ENCODE measurements at places on chromosomes 2 and 18.

- no peak for DNase-seq
Measured at GRCh38 chr2:5474716-5475115, 217.5 kb upstream of the SOX11 start.

DNA sequence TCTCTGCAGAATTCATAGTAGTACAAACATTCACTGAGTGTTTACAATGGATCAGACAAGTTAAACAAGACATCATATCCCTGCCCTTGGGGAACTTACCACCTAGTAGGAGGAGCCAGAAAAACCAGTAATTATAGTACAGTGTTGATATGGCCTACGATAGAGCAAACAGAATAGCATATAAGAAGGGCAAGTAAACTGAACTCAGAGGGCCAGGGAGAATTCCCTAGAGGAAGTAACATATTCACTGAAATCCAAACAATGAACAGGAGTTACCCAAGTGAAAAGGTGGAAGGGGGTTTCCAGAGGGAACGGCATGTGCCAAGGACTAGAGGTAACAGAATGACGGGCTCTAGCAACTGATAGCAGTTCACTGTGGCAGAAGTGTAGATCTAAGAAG lies 34.1 kb downstream of the NHEJ1 start:
- no peak for DNase-seq

DNA sequence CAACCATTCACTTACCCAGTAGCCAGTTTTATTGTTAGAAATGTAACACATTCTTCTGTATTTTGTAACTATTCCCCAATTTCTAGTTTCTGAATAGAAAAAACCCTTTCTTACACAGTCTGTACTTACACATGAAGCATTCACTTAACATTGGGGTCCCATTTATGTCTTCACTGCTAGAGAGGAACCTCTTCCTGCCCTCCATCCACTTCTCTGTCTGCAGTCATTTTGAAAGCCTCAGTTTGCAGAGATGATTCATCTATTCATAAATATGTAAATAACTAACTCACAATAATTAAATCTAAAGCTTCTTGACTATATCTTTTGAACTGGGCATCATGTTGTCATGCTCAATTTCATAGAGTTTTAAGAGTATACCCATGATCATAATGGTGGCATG lies 55.9 kb downstream of the ZRANB3 start:
- DNase-seq = no peak

- DNase-seq = no peak
Measured at GRCh38 chr2:147485210-147485851, 359.5 kb upstream of the ACVR2A start.

DNA sequence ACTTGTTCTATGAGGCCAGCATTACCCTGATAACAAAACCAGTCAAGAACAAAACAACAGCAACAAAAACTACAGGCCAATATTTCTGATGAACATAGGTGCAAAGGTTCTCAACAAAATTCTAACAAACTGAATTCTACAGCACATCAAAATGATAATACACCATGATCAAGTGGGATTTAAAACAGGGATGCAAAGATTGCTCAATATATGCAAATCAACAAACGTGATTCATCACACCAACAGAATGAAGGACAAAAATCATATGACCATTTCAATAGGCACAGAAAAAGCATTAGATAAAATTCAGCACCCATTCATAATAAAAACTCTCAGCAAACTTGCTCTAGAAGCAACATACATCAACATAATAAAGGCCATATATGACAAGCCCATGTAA lies 173.6 kb downstream of the CAMKMT start:
- no peak for DNase-seq

DNA sequence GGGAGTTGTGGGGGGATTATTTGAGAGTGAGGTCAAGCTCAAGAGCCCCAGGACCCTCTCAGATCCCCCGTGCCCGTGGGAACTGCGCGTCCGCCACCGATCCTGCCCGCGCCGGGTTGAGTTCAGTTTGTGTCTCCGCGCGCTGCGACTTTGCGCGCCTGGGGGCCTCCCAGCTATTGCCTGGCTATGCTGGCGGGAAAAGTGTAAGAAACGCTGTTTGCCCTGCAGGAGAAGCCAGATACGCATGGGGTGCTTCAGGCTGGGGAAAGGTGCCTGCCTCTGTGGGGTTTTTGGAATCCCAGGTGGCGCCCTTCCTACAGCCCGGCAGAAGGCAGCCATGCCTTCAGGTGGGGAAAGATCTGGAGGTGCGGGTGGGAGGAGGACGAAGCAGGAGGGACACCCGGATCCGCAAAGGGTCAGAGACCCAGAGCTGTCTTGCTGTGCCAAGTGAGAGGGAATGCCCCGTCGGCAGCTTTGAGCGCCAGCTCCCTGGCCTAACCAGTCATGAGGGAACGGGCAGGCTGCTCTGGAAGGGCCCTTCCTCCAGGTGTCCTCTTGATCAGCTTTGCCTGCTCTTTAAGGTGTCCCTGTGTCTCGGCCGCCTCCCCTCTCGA lies 22.5 kb downstream of the TEX44 start:
- no peak for DNase-seq

GRCh38 chr2:240131296-240131695 lies 4.8 kb downstream of the COPS9 start:
- DNase-seq = no peak

DNA sequence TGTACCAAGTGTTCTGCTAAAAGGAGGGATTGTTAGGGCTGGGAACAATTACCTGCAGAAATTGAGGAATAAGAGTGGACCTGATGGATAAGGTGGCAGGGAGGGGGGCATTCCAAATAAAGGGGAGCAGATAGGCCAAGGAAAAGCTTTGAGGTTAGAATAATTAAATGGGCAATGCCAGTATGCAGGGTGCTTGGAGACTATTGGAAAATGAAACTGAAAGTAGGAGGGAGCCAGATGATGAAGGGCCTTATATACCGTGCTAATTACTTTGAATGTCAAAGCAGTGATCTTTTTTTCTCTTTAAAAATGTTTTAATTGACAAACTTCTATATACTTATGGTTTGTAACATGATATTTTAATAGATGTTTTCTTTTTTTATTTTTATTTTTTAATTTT lies 42.9 kb downstream of the MMADHC start:
- no peak for DNase-seq

DNA sequence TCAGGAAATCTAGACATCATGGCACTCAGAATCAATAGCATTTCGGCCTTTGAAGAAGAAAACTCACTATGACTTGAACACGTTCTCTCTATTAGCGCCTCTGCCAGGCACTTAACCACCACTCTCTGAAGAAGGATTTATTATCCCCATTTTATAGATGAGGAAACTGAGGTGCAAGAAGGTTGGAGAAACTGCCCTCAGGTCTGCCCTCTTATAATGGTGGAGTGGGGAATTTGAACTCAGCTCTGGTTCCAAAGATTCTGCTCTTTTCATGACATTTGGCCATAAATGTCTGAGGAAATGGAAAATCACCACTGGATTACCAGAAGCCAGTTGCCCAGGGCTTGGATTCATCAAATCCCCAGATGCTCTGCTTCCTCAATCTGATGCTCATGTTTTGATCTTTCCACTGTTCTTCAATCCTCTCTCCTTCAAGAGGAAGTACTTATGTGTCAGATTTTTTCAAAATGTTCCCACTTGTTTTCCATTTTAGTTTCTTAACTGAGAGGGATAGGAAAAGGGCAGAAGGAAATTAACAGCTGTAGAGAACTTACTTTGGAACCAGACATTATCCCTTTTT lies 68.1 kb downstream of the ANTXR1 start:
- no peak for DNase-seq

DNA sequence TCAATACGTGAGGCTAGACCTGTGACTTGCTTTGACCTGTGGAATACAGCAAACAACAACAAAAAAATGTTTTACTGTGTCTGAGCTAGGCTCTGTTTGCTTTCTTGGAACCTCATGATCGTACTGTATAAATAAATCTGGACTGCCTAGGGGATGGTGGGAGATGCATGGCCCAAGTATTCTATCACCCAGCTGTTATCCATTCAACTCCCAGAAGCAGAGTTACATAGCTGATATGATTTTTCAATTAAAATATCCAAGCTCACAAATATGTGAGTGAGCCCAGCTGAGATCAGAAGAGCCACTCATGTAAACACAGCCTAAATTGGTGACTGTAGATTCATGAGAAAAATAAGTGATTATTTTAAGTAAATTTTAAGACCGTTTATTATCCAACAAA lies 154.1 kb upstream of the THUMPD2 start:
- no peak for DNase-seq

- no peak for DNase-seq
Measured at GRCh38 chr2:215841175-215841816, 172.1 kb downstream of the MREG start.

DNA sequence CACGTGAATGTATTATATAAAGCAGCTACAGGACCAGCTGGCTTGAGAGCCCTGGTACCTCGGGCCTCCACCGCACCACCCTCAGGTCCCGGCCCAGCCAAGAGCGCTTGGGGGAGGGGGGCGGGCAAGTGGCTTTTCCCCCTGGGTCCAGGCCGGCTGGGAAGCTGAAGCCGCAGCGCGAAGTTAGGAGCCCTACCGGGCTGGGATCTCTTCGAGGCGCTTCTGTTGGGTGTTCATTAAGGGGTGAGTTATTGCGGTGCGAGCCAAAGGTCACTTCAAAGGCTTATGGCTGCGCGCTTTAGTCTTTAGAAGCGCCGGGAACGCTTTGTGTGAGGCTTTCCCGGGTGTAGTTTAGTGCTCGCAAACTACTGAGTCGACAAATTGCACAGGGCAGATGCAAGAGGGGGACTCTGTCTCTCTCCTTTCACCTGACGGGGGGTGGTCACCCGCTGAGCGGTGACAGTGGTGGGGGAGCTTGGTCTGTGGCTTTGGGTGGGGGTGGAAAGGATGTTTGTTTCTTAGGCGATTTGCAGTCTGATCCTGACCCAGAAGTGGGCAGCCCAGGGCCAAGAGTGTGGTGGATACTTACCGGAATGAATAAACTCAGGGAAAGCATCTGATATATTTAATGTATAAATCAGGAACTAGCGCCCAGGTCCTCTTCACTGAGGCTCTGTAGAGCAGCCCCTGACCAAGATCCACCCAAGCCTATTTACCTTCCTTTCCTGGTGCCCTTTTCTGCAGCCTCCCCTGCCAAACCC lies 6.0 kb downstream of the HOXD3 start:
- no peak for DNase-seq

DNA sequence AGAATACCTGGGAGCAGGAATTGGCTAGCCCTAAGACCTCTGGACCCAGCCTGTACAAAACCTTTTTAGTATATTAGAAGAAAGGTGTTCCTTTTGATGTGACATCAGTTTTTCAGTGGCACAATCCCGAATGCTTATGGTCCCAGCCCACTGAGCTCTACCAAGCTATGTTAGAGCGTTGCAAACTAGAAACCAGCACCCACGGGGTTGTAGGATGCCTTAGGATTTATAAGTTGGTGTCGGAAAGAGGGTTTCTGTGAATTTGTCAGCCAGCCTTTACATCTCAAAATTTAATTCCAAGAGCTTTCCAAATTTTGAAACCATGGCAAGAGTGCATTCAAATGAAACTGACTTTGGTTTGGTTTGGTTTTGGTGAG lies 499 bp upstream of the LMAN1 start:
- no peak for DNase-seq

- DNase-seq = no peak
Measured at GRCh38 chr2:73286134-73286655, 1.9 kb upstream of the FBXO41 start.

DNA sequence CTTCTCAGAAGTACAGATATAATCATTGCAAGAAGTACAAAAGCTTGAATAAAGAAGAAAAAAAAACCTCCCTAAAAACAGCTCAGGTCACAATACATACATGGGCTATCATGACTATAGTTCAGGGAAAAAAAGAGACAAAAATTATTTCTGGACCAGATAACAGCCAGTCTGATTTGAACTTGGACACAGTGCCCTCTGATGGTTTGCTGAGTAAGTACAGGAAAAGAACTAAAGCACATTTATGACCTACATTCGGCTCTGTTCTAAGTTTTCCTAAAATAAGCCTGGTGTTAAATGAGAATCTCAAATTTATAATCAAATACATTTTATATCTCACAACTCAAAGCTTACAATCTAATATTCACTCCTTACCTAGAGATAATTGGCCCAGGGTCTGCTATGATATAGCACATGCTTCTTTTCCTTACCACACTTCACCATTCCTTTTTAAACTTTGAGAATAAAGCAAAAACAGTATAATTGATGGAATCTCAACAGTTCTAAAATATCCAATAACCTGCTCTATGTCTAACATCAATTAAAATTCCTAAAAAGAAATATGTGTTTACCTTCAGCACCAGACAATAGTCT lies 81.1 kb downstream of the RAPH1 start:
- DNase-seq = no peak

DNA sequence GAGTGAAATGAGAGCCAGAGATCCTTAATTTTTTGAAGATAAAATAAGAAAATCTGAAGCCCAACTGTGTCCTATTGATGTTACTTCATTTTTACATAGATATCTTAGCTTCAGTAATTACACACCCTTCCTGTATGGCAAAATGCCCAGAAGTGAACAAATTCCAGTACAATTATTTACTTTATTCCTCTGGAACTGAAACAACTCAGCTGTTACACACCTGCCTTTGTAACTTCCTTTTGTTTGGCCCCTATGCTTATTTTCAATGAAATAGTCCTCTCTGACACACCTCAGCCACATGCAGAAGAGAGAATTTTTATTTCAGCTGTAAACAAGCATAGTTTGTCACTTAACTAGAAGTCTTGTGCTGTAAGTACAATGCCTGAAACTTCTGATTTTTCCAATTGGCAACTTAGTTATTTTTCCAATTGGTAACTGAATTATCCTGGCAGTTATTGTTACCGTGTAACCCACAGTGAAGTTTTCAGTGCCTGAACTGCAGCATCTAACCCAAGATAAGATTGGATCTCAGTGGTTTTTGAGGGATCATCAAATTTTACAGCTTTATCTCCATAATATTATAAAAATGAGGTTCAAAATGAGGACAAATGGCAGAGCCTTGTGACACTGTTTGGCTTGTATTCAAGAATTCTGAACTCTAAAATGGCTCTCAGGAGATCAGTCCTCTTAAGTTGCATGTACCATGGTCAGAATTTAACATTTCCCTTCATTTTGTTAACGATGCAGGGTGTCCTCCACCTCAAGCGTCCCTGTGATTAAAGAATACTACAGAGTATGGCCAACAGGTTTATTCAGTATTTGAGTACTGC lies 82.6 kb downstream of the PKP4 start:
- DNase-seq = no peak

DNA sequence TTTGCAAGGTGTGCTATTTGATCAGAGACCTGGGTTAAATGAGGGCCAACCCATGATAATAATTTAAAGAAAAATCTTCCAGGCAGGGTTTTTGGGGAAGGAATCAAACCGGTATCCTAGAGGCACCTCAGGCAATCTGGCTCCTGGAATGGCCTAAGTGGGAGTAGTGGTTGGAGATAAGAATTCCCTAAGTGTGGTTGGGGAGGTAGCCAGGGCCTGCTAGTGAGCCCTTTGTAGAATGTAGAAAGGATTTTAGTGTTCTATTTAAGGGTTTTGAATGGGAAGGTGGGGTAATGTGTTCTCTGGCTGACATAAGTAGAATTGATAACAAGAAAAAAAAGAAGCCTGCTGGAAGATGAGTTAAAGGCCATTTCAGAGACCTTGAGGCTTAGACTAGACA lies 422.2 kb downstream of the XIRP2 start:
- no peak for DNase-seq

GRCh38 chr2:231167745-231168459 lies 30.5 kb upstream of the ARMC9 start:
- no peak for DNase-seq

GRCh38 chr2:144464730-144465129 lies 55.2 kb downstream of the ZEB2 start:
- DNase-seq = no peak

GRCh38 chr2:54508541-54508940 lies 52.4 kb downstream of the SPTBN1 start:
- no peak for DNase-seq

- DNase-seq = no peak
Measured at GRCh38 chr2:233519787-233520611, 46.6 kb downstream of the USP40 start.

All from activated CD8-positive, alpha-beta memory T cell treated with anti-CD3 and anti-CD28 coated beads for 4 hours (primary cell).